Spinal cord (tissue), 10 donors: ENCODE measurements at places on chromosomes 13 and 19. TPM values are rescaled to one million over a fixed set of nuclear protein-coding genes. Genes with fewer than 3 reads are reported as not detected.

- no peak for DNase-seq
Observed at GRCh38 chr13:21481359-21481758, 22.3 kb upstream of the ZDHHC20 start.

GRCh38 chr19:42397263-42398166 lies 7.4 kb upstream of the CNFN start:
- DNase-seq, result no peak

GRCh38 chr19:46841458-46842083 lies 9.1 kb downstream of the AP2S1 start:
- no peak for DNase-seq

- no peak for DNase-seq
Observed at GRCh38 chr19:50823389-50824042, at the start of gene KLK1. KLK1 (minus strand) TSS chr19:50823787; CDS start chr19:50823748, 39 bp downstream.

- DNase-seq, result no peak
Observed at GRCh38 chr19:31666126-31666525, 316.9 kb upstream of the TSHZ3 start.

GRCh38 chr13:33773790-33774462 lies 44.0 kb upstream of the RFC3 start:
- DNase-seq, result no peak

DNA sequence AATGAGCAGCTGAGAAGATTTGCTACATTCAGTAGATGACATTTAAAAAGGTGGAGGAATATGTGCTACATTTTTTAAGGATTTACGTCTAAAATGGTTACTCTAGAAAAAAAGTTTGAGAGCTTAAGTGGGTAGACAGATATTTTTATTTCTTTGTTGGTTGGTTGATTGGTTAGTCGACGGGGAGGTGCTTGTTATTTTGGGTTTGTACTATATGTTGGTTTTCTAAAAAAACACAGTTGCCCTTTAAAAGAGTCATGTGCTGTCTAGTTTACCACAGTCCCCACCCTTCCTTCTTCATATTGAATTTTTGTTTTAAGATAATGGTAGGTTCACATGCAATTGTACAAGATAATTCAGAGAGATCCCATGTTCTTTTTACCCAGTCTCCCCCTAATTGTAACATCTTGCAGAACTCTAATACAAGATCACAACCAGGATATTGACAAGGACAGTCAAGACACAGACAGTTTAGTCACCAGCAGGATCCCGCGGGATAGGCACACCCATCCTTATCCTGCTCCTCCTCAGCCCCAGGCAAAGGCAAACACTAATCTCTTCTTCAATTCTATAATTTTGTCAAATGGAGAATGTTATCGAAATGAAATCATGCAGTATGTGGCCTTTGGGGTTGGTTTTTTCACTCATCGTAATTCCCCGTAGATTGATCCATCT lies 171.4 kb downstream of the FOXO1 start:
- DNase-seq, result no peak

- peak; percentile 78 for DNase-seq
Observed at GRCh38 chr13:98297051-98297450, 120.0 kb upstream of the RNF113B start.

DNA sequence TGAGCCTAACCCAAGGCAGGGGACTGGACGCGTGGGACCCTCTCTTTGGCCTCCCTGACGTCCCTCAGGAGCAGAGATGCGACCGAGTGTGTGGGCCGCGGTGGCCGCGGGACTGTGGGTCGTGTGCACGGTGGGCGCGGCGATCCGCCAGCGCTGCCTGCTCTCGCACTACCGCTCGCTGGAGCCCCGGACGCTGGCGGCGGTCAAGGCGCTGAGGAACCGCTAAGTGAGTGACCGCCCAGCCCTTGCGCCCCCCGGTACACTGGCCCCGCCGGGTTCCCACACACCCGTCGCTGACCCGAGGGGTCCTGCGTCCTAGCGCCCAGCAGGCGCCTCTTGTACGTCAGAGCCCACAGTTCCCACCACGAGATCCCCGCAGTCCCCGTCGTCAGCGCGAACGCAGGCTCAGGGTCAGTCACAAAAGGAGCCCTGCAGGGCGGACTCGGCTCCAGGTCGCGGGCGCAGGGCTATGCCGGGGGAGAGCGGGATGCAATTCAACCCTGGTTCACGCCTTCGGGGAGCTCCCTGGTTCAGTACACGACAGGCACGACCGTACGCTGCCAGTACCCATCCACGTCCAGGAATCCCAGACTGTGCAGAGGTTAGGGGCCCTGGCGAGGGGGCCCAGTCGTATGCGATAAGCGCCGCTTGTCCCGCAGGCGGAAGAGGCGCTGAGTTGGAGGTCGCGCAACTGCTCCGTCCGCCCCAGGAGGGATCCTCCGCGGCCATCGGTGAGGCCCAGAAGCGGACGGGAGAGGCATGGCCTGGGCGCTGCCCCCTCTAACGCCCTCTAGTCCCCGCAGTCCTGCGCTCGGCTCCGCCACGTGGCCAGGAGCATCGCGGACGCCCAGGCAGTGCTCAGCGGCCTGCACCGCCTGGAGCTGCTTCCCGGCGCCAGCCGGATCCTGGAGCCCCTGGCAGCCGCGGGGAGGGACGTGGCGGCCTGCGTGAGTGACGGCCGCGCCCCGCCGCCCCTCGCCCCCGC lies 3.6 kb upstream of the IFNL2 start:
- peak; percentile 30 for DNase-seq

The ONECUT3 gene
- not detected for total RNA-seq

The ZNF443 gene
- 10.9 TPM for total RNA-seq
